Prostate gland (tissue), 2 donors: ENCODE measurements at places on chromosomes 4 and X. TPM values are rescaled to one million over a fixed set of nuclear protein-coding genes. Genes with fewer than 3 reads are reported as not detected.

The ADGRL3 gene
- total RNA-seq: 1.7 TPM

The MAGEB10 gene
- total RNA-seq: not detected

DNA sequence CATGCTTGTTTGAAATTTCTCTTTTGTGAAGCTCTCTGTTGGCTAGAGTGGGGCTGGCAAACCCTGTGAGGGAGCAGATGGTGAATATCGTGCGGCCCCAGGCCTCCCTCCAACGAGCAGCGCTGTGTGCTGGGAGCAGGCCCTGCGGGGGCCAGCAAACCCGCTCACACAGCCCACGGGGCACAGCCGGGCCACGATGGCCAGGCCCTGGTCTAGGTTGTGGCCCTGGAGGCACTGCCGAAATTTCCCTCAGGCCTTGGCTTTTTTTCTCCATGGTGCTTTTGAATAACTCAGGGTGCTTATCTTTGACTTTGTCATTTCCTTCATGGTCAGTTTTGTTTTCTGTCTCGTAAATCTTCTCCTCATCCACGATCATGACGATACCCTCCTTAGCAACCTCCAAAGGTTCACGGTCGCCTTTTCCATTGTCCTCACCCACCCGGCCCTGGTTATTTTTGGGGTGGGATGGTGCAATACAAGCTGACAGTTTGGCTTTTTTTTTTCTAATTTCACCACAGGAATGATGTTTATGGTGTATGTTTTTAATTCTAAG lies 20.7 kb downstream of the PCGF3 start:
- DNase-seq: no peak
- H3K27ac ChIP-seq: no peak overlapping the region
- H3K36me3 ChIP-seq: no peaks in the 10 kb centered on the region
- H3K4me3 ChIP-seq: no peak overlapping the region

DNA sequence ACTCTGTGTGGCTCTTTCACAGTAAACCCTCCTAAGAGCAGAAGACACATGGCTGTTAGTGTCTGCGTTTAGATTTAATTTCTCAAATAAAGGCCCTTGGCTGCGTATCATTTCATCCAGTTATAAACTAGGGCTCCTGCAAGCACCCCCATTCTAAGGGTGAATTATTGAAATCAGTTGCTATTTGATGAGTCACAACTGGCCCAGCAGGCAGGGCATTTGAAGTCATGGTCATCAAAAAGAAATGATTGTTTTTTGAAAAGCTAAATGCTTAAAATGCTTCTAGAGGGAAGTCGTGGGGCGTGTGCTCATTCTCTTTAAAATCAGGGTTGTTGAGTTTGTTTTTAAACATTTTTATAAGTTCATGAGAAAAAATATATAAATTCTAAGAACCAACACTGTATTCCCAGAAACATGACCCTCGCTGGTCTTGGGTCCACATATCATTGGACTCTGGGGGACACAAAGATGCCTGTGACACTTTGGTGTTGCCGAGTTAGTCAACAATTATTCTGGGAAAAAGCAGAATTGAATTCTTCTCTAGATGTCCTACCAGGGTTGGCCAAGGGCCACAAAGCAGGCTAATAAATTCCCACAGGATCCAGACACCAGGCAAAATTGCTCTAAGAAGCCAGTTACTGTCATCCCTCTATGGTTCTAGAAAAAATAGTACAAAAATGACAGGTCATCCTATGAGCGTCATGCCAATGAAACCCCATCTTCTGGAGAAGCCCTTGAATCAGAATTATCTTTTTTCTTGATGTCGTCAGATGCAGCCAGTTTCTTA lies 99.5 kb upstream of the MYOZ2 start:
- no peaks in the 10 kb centered on the region for H3K4me1 ChIP-seq
- no peak for DNase-seq
- no peaks in the 10 kb centered on the region for H3K36me3 ChIP-seq
- no peak overlapping the region for H3K27ac ChIP-seq
- no peak overlapping the region for H3K4me3 ChIP-seq

The PABPC4L gene
- total RNA-seq: 1.1 TPM

DNA sequence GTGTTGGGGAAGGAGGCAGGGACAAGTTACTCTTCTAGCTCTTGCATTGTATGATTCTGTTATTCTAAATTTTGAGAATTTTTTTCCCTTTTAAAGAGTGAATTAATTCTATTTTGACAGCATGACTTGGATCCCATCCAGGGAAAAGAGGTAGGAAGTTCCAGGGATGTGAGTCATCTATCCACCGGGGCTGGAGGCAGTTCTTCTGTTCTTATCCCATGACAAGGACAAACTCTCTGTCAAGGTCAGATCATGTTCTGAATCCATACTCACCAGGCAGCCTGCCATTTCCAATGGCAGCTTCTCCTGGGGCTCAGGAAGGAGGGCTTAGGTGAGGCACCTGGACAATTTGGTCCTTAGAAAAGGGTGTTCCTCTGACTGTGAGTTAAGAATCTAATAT lies 132.0 kb upstream of the MED14 start:
- H3K36me3 ChIP-seq: no peaks in the 10 kb centered on the region
- H3K27me3 ChIP-seq: no peaks in the 10 kb centered on the region
- DNase-seq: no peak
- H3K27ac ChIP-seq: no peak overlapping the region
- no peak overlapping the region for H3K4me3 ChIP-seq
- H3K4me1 ChIP-seq: no peaks in the 10 kb centered on the region

GRCh38 chr4:96305030-96305429 lies 465.1 kb downstream of the PDHA2 start:
- no peak overlapping the region for H3K4me3 ChIP-seq
- no peak for DNase-seq
- no peak overlapping the region for H3K27ac ChIP-seq
- H3K27me3 ChIP-seq: no peaks in the 10 kb centered on the region

DNA sequence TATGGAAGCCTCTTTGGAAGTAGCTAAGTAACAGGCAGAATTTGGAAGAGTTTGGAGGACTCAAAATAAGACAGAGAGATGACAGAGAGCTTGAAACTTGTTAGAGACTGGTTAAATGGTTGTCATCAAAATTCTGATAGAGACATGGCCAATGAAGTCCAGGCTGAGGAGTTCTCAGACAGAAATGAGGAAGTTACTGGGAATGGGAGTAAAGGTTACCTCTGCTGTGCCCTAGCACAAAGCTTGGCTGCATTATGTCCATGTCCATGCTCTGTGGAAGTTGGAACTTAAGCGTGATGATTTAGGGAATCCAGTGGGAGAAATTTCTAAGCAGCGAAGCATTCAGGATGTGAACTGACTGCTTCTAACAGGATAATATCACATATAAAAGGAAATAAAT lies 146.2 kb upstream of the NDST4 start:
- no peak overlapping the region for H3K4me3 ChIP-seq
- H3K27ac ChIP-seq: no peak overlapping the region
- no peak for DNase-seq
- no peaks in the 10 kb centered on the region for H3K27me3 ChIP-seq
- H3K4me1 ChIP-seq: no peaks in the 10 kb centered on the region
- H3K36me3 ChIP-seq: no peaks in the 10 kb centered on the region

DNA sequence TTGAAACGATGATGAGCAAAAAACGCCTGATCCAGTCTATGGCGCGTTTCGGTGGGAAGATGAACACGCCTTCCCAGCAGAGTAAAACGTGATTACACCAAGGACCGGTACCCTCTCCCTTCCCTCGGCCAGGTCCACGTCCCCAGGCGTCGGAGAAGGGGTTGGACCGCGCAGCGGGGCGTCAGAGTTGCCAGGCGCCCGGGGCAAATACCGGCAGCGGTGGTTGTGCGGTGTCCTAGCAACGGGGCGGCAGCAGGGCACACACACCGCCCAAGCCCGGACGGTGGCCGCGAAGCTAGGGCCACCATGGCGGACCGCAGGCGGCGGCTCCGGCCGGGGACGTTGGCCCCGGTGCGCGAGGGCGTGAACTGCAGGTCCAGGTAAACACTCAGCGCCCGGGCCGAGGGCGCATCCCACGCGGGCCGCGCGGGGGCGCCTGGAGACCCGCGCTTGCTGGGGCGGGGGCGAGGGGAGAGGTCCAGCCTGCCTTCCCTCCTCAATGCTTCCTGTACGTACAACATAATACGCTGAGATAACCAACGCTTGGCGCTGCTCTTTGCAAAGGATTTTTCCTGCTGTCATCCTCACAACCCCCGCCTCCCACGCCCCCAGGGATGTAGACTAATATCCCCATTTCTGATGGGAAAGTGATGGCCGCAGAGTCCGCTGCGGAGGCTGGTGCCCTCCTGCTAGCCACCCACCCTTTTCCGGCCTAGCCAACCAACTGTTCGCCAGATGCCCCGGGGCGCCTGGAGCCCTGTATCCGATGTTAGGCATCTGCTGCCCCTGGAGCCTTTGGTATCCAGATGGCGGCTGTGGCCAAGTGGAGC lies at the start of gene FAM47E:
Gene FAM47E, plus strand, starts transcription at position 281 of the 830 bp plus-strand sequence. Its CDS starts 26 bp downstream, at position 307.
- DNase-seq: peak; percentile 72
- no peaks in the 10 kb centered on the region for H3K27me3 ChIP-seq
- peak within 1 kb of the TSS; percentile 58 for H3K27ac ChIP-seq
- no peaks in the 10 kb centered on the region for H3K36me3 ChIP-seq
- H3K4me1 ChIP-seq: no peaks in the 10 kb centered on the region

The S100G gene
- total RNA-seq: not detected

DNA sequence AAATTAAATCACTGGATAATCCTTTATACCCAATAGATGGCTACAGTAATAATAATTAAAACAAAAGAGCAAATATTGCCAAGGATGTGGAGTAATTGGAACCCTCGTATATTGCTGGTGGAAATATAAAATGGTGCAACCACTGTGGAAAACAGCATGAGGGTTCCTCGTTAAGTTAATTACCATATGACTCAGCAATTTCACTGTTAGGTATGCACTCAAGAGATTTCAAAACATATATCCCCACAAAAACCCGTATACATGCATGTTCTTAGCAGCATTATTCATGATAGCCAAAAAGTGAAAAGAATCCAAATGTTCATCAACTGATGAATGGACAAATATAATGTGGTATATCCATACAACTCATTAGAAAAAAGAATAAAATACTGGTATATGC lies 103.3 kb downstream of the TEX13C start:
- no peaks in the 10 kb centered on the region for H3K27me3 ChIP-seq
- H3K4me1 ChIP-seq: no peaks in the 10 kb centered on the region
- DNase-seq: no peak
- H3K36me3 ChIP-seq: no peaks in the 10 kb centered on the region
- no peak overlapping the region for H3K27ac ChIP-seq
- H3K4me3 ChIP-seq: no peak overlapping the region

- no peak for DNase-seq
- no peaks in the 10 kb centered on the region for H3K36me3 ChIP-seq
- no peaks in the 10 kb centered on the region for H3K4me1 ChIP-seq
- no peak overlapping the region for H3K4me3 ChIP-seq
- H3K27me3 ChIP-seq: no peaks in the 10 kb centered on the region
Measured at GRCh38 chr4:38072578-38072977, 112.4 kb downstream of the PTTG2 start.

- H3K27me3 ChIP-seq: no peaks in the 10 kb centered on the region
- H3K27ac ChIP-seq: no peak overlapping the region
- H3K4me3 ChIP-seq: no peak overlapping the region
- H3K4me1 ChIP-seq: no peaks in the 10 kb centered on the region
- DNase-seq: no peak
- no peaks in the 10 kb centered on the region for H3K36me3 ChIP-seq
Measured at GRCh38 chr4:47219586-47219985, 188.2 kb downstream of the GABRB1 start.

The TMPRSS11A gene
- 0.18 TPM for total RNA-seq

GRCh38 chrX:13398839-13399238 lies 79.0 kb upstream of the ATXN3L start:
- no peak overlapping the region for H3K27ac ChIP-seq
- no peak for DNase-seq
- no peak overlapping the region for H3K4me3 ChIP-seq
- no peaks in the 10 kb centered on the region for H3K4me1 ChIP-seq

DNA sequence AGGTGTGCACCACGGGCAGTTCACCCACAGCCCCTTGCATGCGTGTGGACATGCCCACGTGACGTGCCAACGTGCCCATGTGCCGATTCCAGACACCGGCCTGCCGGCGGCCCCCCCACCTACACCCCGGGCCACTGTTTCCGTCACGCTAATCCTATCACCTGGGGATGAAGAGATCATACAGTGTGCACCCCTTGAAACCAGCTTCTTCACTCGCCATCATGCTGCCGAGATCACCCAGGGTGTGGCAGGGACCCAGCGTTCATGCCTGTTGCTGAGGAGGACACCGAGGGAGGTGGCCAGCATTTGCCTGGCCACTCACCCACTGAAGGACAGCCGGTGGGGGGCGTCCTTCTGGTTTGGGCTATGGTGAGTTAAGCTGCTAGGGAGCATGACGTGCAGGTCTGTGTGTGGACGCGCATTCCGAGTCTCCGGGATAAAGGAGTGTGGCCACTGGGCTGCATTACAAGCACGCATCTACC lies 14.1 kb downstream of the CTBP1 start:
- peaks cover 3% of the 10 kb centered on the region for H3K36me3 ChIP-seq
- peaks cover 9% of the 10 kb centered on the region for H3K4me1 ChIP-seq
- H3K4me3 ChIP-seq: no peak overlapping the region
- no peak for DNase-seq
- no peak overlapping the region for H3K27ac ChIP-seq
- no peaks in the 10 kb centered on the region for H3K27me3 ChIP-seq

DNA sequence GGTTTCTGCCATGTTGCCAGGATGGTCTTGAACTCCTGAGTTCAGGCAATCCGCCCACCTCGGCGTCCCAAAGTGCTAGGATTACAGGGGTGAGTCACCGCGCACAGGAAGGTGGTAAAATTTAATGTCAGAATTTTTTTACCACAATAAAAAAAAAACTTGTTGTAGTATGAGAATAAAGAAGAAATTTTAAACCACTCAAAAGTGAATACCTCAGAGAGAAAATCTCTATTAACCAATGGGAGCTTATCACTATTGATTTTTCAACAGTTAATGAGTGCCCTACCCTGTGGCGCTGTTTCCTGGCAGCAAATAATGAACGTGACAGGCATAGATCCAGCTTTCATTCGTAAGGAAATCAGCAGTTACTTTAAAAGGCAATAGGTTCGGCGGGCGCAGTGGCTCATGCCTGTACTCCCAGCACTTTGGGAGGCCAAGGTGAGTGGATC lies 32.7 kb upstream of the SLC25A4 start:
- peak; percentile 59 for DNase-seq
- no peaks in the 10 kb centered on the region for H3K4me1 ChIP-seq
- H3K27ac ChIP-seq: peak overlapping the region; percentile 30
- no peak overlapping the region for H3K4me3 ChIP-seq

- H3K27me3 ChIP-seq: no peaks in the 10 kb centered on the region
- no peak overlapping the region for H3K4me3 ChIP-seq
- H3K4me1 ChIP-seq: no peaks in the 10 kb centered on the region
- no peak overlapping the region for H3K27ac ChIP-seq
- H3K36me3 ChIP-seq: no peaks in the 10 kb centered on the region
- no peak for DNase-seq
Measured at GRCh38 chr4:187070158-187070557, 346.5 kb upstream of the FAT1 start.

GRCh38 chr4:4328840-4329239 lies 38.8 kb downstream of the ZBTB49 start:
- H3K36me3 ChIP-seq: no peaks in the 10 kb centered on the region
- no peaks in the 10 kb centered on the region for H3K27me3 ChIP-seq
- H3K4me3 ChIP-seq: no peak overlapping the region
- no peak for DNase-seq
- H3K27ac ChIP-seq: no peak overlapping the region
